ENCODE measurements at places on chromosomes 4 and X. TPM values are rescaled to one million over a fixed set of nuclear protein-coding genes. Genes with fewer than 3 reads are reported as not detected.

APOO gene
- 6.2 TPM for total RNA-seq

APLN gene
- 0.38 TPM for total RNA-seq

NONO gene
- 216 TPM for total RNA-seq

SLC9A7 gene
- total RNA-seq = 7.4 TPM

SCFD2 gene
- 28.6 TPM for total RNA-seq

GRCh38 chr4:59966758-59967157, 1233.4 kb upstream of the ADGRL3 start:
- no peaks in the 10 kb centered on the region for H3K36me3 ChIP-seq
- H3K4me1 ChIP-seq = no peaks in the 10 kb centered on the region
- DNase-seq = no peak
- no peaks in the 10 kb centered on the region for H3K27me3 ChIP-seq
- no peak overlapping the region for H3K27ac ChIP-seq
- no peak overlapping the region for H3K4me3 ChIP-seq

- H3K4me3 ChIP-seq = no peak overlapping the region
- no peaks in the 10 kb centered on the region for H3K4me1 ChIP-seq
- no peaks in the 10 kb centered on the region for H3K27me3 ChIP-seq
- H3K36me3 ChIP-seq = no peaks in the 10 kb centered on the region
- DNase-seq = no peak
These were observed 34.5 kb downstream of the SPINK2 start for GRCh38 chr4:56786955-56787354.

DNA sequence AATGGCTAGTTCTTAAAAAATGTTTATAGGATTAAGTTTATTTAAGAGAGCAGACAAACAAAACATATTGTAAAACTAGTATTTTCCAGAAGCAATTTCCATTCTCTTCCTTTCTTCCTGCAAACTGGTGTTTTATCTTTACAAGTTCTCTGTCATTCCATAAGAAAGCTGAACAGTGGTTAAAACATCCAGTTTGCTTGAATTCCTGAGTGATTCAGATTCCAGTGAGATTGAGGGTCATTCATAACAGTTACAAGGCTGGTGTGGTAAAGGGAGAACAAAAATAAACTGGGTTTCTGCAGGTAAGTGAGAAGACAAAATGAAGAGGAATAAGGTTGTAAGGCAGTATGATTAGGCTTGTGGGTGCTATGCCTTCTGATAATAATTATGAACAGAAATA, 544.8 kb upstream of the DIPK2B start:
- DNase-seq = no peak
- H3K4me1 ChIP-seq = peaks cover 11% of the 10 kb centered on the region
- H3K27ac ChIP-seq = no peak overlapping the region
- H3K4me3 ChIP-seq = no peak overlapping the region
- no peaks in the 10 kb centered on the region for H3K27me3 ChIP-seq

DNA sequence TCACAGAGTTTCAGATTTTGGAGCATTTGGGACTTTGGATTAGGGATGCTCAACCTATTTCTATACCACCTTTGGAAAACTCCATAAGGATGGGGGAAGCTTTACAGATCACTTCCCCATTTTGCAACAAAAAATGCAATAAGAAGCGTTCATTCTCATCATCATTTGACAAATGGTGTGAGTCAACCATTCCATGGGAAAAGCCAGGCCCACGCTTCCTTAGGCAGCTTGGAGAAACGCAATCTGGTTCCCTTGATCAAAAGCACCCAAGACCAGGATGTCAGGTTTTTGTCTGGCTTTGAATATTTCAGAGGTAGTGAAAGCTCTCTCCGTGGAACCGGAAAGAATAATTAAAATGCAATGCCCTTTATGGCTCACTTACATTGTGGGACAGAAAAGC, 79.3 kb upstream of the C4orf50 start:
- H3K36me3 ChIP-seq = no peaks in the 10 kb centered on the region
- H3K4me1 ChIP-seq = no peaks in the 10 kb centered on the region
- DNase-seq = no peak
- no peak overlapping the region for H3K4me3 ChIP-seq
- H3K27me3 ChIP-seq = peaks cover 12% of the 10 kb centered on the region
- H3K27ac ChIP-seq = no peak overlapping the region

- H3K27ac ChIP-seq = no peak overlapping the region
- no peaks in the 10 kb centered on the region for H3K27me3 ChIP-seq
- no peaks in the 10 kb centered on the region for H3K36me3 ChIP-seq
- H3K4me1 ChIP-seq = no peaks in the 10 kb centered on the region
- DNase-seq = no peak
These were observed 158.1 kb downstream of the BCOR start for GRCh38 chrX:39939678-39940077.

GRCh38 chr4:169437299-169438047, 166.7 kb upstream of the SH3RF1 start:
- H3K36me3 ChIP-seq = peaks cover 10% of the 10 kb centered on the region
- H3K27me3 ChIP-seq = no peaks in the 10 kb centered on the region
- H3K4me3 ChIP-seq = no peak overlapping the region
- H3K27ac ChIP-seq = no peak overlapping the region

DNA sequence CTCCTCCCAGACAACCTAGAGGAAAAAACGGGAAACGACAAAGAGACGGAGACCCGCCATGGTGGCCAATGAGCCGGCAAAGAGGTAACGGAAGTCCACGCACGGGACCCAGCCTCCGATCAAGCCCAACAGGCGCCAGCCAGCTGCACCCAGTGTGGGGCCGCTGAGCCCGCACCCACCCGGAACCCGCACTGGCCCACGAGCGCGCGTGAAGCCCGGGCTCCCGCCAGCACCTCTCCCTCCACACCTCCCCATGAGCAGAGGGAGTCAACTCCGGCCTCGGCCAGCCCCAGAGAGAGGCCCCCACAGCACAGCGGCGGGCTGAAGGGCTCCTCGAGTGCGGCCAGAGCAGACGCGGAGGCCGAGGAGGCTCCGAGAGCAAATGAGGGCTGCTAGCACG, 14.6 kb upstream of the FMR1 start:
- H3K27me3 ChIP-seq = no peaks in the 10 kb centered on the region
- no peaks in the 10 kb centered on the region for H3K36me3 ChIP-seq
- no peaks in the 10 kb centered on the region for H3K4me1 ChIP-seq

DNA sequence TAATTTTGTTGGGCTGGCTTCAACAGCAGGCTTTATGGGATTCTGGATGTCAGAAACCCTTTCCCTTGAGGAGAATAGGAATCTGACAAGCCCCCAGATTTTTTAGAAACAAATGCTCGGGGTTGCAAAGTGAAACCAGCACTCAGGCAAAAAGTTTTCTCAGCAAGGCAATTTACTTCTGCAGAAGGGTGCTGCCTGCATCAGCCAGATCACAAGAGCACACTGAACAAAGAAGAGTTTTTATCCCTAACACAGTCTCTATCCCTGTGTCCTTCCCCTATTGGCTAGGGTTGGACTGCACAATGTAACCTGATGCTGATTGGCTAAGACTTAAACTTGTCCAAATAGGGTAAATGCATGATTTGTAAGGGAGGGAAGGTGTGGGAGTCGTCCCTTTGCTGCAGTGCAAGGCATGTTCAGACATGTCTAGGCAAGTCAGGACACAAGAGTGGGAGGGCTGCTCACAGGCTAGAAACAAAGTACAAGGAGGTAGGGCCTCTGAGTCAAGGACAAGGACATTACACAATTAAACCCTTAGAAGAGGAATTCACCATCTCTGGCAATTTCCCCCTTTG, 175.8 kb downstream of the CCNG2 start:
- H3K27me3 ChIP-seq = no peaks in the 10 kb centered on the region
- no peak overlapping the region for H3K27ac ChIP-seq
- H3K4me1 ChIP-seq = no peaks in the 10 kb centered on the region
- no peaks in the 10 kb centered on the region for H3K36me3 ChIP-seq

DNA sequence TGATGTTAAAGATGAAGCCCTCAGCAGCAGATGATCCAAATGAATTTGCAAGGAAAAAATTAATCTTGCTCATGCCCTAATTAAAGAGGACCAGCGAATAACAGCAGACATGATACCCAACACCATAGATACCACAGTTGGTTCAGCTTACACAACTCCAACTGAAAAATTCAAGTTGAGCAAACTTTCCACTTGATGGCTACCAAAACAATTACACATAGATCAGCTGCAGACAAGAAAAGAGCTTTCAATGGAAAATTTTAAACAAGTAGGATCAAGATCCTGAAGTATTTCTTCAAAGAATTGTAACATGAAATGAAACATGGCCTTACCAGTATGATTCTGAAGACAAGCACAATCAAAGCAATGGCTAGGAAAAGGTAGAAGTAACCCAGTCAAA, 90.0 kb downstream of the KLHL13 start:
- H3K4me1 ChIP-seq = no peaks in the 10 kb centered on the region
- no peaks in the 10 kb centered on the region for H3K36me3 ChIP-seq
- H3K27ac ChIP-seq = no peak overlapping the region
- no peak for DNase-seq

DNA sequence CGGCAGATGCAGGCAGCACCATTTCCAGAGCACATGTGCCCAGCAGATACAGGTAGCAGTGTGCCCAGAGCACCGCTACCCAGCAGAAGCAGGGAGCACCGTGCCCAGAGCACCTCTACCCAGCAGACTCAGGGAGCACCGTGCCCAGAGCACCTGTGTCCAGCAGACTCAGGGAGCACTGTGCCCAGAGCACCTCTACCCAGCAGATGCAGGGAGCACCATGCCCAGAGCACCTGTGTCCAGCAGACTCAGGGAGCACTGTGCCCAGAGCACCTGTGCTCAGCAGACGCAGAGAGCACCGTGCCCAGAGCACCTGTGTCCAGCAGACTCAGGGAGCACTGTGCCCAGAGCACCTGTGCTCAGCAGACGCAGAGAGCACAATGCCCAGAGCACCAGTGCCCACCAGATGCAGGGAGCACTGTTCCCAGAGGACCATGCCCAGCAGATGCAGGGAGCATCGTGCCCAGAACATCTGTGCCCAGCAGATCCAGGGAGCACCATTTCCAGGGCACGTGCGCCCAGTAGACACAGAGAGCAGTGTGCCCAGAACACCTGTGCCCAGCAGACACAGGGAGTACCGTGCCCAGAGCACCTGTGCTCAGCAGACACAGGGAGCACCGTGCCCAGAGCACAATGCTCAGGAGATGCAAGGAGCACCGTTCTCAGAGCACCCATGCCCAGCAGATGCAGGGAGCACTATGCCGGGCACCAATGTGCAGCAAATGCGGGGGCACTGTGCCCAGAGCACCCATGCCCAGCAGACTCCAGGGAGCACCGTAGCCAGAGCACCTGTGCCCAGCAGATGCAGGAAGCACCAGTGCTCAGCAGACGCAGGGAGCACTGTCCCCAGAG, 236.4 kb downstream of the DHRSX start:
- H3K27ac ChIP-seq = no peak overlapping the region
- peaks cover 23% of the 10 kb centered on the region for H3K36me3 ChIP-seq
- H3K4me3 ChIP-seq = no peak overlapping the region
- peaks cover 5% of the 10 kb centered on the region for H3K4me1 ChIP-seq
- no peaks in the 10 kb centered on the region for H3K27me3 ChIP-seq
- DNase-seq = peak; percentile 24

GRCh38 chr4:147535124-147535523, 54.2 kb downstream of the EDNRA start:
- no peaks in the 10 kb centered on the region for H3K27me3 ChIP-seq
- DNase-seq = no peak
- H3K36me3 ChIP-seq = no peaks in the 10 kb centered on the region
- H3K4me1 ChIP-seq = no peaks in the 10 kb centered on the region
- H3K27ac ChIP-seq = no peak overlapping the region
- H3K4me3 ChIP-seq = no peak overlapping the region

- DNase-seq = no peak
- no peak overlapping the region for H3K4me3 ChIP-seq
- no peak overlapping the region for H3K27ac ChIP-seq
- H3K4me1 ChIP-seq = peaks cover 13% of the 10 kb centered on the region
- no peaks in the 10 kb centered on the region for H3K36me3 ChIP-seq
These were observed 79.9 kb downstream of the CHST7 start for GRCh38 chrX:46653482-46653881.

- H3K4me1 ChIP-seq = peaks cover 25% of the 10 kb centered on the region
- no peaks in the 10 kb centered on the region for H3K27me3 ChIP-seq
- no peak overlapping the region for H3K27ac ChIP-seq
These were observed 11.7 kb downstream of the MFAP3L start for GRCh38 chr4:170014359-170015011.

DNA sequence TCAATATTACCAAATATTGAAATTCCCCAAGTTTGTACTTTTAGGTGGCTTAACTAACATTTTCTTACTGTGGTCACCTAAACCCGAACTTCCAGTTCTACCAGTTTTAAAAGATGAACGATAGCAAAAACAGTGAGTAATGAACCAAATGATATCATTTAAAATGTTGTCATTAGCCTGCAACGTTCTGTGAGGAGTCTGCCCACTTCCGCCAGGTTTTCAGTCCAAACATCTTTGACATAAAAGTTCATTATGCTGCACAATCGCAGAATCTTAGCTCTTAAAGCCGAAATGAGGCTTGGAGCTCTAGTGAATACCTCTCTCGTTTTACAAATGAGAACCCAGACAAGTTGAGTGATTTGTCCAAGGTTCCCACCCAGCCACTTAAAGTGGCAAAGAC, 762 bp downstream of the PIGA start:
- H3K27me3 ChIP-seq = no peaks in the 10 kb centered on the region
- H3K4me1 ChIP-seq = peaks cover 5% of the 10 kb centered on the region
- DNase-seq = no peak
- peak overlapping the region; percentile 76 for H3K4me3 ChIP-seq

- DNase-seq = no peak
- H3K27me3 ChIP-seq = no peaks in the 10 kb centered on the region
- H3K36me3 ChIP-seq = no peaks in the 10 kb centered on the region
- no peaks in the 10 kb centered on the region for H3K4me1 ChIP-seq
- no peak overlapping the region for H3K27ac ChIP-seq
These were observed 212.3 kb downstream of the DCAF12L2 start for GRCh38 chrX:125953814-125954213.

- no peaks in the 10 kb centered on the region for H3K27me3 ChIP-seq
- DNase-seq = no peak
- H3K4me1 ChIP-seq = peaks cover 12% of the 10 kb centered on the region
- peak overlapping the region; percentile 29 for H3K4me3 ChIP-seq
- no peak overlapping the region for H3K27ac ChIP-seq
- no peaks in the 10 kb centered on the region for H3K36me3 ChIP-seq
These were observed 383 bp downstream of the PCYT1B start for GRCh38 chrX:24646745-24647182.

- H3K36me3 ChIP-seq = no peaks in the 10 kb centered on the region
- no peak overlapping the region for H3K27ac ChIP-seq
These were observed 750.1 kb upstream of the ADGRL3 start for GRCh38 chr4:60450054-60450453.

- no peak for DNase-seq
- no peak overlapping the region for H3K4me3 ChIP-seq
- H3K36me3 ChIP-seq = no peaks in the 10 kb centered on the region
- no peaks in the 10 kb centered on the region for H3K27me3 ChIP-seq
These were observed 454.7 kb downstream of the PPP4R3C start for GRCh38 chrX:27008486-27008885.

DNA sequence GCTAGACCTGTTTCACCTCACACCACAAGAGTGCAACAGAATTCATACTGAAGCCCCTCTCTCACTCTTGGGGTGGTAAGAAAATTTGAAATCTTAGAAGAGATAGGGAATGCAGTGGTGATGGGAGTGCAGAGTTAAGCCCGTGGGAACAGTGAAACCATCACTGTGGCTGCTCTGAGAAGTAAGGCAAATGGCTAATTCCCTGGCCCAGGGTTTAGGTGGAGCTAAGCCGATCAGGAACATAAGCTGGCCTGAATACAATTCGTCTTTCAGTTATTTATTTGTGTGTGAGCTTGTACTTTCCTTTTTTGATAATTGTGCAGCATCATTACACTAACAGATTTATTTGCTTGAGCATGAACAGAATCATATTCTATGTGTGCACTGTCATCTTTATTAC, 1070.6 kb downstream of the STPG2 start:
- no peak overlapping the region for H3K4me3 ChIP-seq
- DNase-seq = no peak
- H3K36me3 ChIP-seq = no peaks in the 10 kb centered on the region
- no peaks in the 10 kb centered on the region for H3K4me1 ChIP-seq
- H3K27me3 ChIP-seq = no peaks in the 10 kb centered on the region

GRCh38 chr4:36493251-36493650, 211.8 kb downstream of the DTHD1 start:
- no peaks in the 10 kb centered on the region for H3K27me3 ChIP-seq
- H3K4me3 ChIP-seq = no peak overlapping the region
- no peak for DNase-seq
- no peaks in the 10 kb centered on the region for H3K4me1 ChIP-seq
- H3K36me3 ChIP-seq = no peaks in the 10 kb centered on the region

Data from suprapubic skin (tissue), 4 donors.